ENCODE measurements at places on chromosomes 1 and 21. TPM values are rescaled to one million over a fixed set of nuclear protein-coding genes. Genes with fewer than 3 reads are reported as not detected.

The IGFN1 gene
- not detected for total RNA-seq

The SLC6A17 gene
- 0.76 TPM for total RNA-seq

The RNU11 gene
- total RNA-seq, result not detected

The KHDC4 gene
- 36.6 TPM for total RNA-seq

The CELA3A gene
- not detected for total RNA-seq

The CHIT1 gene
- not detected for total RNA-seq
